ENCODE measurements at places on chromosomes 1 and 21. TPM values are rescaled to one million over a fixed set of nuclear protein-coding genes. Genes with fewer than 3 reads are reported as not detected.

Gene A3GALT2
- not detected for total RNA-seq

- no peaks in the 10 kb centered on the region for H3K4me1 ChIP-seq
- H3K27ac ChIP-seq, result no peak overlapping the region
- H3K4me3 ChIP-seq, result no peak overlapping the region
- DNase-seq, result no peak
- H3K36me3 ChIP-seq, result no peaks in the 10 kb centered on the region
These were observed 14.6 kb upstream of the SLC41A1 start for GRCh38 chr1:205827623-205828022.

- H3K4me1 ChIP-seq, result peaks cover 11% of the 10 kb centered on the region
- no peak for DNase-seq
- no peak overlapping the region for H3K27ac ChIP-seq
- peak overlapping the region; percentile 7 for H3K4me3 ChIP-seq
These were observed 35.5 kb downstream of the SH3GLB1 start for GRCh38 chr1:86739648-86740509.

DNA sequence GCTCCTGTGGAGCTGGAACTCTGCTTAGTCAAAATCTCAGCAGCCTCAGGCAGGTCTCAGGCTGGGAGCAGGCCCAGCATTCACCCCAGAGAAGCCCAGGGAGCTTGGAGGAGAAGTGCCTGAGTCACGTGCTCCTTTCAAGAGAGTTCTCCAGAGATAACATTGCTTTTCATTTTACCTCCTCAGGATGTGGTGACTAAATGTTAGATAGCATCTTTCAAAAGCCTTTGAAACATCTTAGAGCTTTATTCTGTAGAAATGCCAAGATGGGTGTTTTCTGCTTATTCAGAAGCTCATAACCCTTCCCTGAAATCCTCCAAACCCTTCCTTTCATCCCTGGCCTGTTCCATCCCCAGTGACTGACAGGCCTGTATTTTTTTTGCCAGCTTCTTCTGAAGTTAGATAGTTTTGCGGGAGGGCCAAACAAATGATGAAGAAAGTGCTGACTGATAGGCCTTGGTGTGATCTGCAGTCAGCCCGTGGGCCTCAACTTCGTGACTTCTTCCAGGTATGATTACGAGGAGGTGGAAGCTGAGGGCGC, 58.0 kb downstream of the PGM1 start:
- H3K27ac ChIP-seq, result no peak overlapping the region
- H3K4me1 ChIP-seq, result peaks cover 22% of the 10 kb centered on the region
- DNase-seq, result no peak
- no peak overlapping the region for H3K4me3 ChIP-seq
- peaks cover 4% of the 10 kb centered on the region for H3K36me3 ChIP-seq

GRCh38 chr1:55043011-55043410, 3.7 kb downstream of the PCSK9 start:
- H3K36me3 ChIP-seq, result no peaks in the 10 kb centered on the region
- no peak for DNase-seq
- no peaks in the 10 kb centered on the region for H3K27me3 ChIP-seq
- no peak overlapping the region for H3K4me3 ChIP-seq
- H3K27ac ChIP-seq, result no peak overlapping the region

DNA sequence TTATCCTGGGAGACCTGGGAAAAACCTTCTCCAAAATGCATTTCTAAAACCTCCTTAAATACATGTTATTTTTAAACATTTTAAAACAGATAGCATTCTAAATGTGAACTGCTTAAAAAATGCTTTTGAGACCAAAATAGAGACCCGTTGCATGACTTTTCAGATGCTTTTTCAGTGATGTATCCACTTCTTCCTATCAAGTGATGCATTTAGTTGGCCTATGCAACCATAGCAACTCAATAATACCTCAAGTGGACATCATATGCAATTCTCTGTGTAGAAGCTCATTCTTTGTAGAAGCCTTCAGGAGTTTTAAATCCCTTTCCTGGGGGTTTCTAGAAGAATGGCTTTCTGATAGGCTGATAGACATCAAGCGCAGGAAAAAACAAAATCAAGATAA, 94.5 kb upstream of the RAVER2 start:
- H3K27me3 ChIP-seq, result no peaks in the 10 kb centered on the region
- DNase-seq, result no peak
- no peak overlapping the region for H3K4me3 ChIP-seq
- no peaks in the 10 kb centered on the region for H3K36me3 ChIP-seq
- no peak overlapping the region for H3K27ac ChIP-seq

- no peak for DNase-seq
- H3K4me1 ChIP-seq, result peaks cover 3% of the 10 kb centered on the region
- no peaks in the 10 kb centered on the region for H3K36me3 ChIP-seq
- H3K27ac ChIP-seq, result no peak overlapping the region
- H3K4me3 ChIP-seq, result no peak overlapping the region
These were observed 10.2 kb downstream of the NES start for GRCh38 chr1:156666862-156667609.

- H3K4me1 ChIP-seq, result no peaks in the 10 kb centered on the region
- H3K27ac ChIP-seq, result no peak overlapping the region
- no peak overlapping the region for H3K4me3 ChIP-seq
- no peaks in the 10 kb centered on the region for H3K27me3 ChIP-seq
- no peak for DNase-seq
- H3K36me3 ChIP-seq, result no peaks in the 10 kb centered on the region
These were observed 187.5 kb downstream of the TPR start for GRCh38 chr1:186187601-186188000.
